Effector memory CD8-positive, alpha-beta T cell (primary cell): ENCODE measurements at places on chromosomes 12 and 14.
A peak's percentile ranks its signal among the peaks of the same experiment; 100 is the strongest.

DNA sequence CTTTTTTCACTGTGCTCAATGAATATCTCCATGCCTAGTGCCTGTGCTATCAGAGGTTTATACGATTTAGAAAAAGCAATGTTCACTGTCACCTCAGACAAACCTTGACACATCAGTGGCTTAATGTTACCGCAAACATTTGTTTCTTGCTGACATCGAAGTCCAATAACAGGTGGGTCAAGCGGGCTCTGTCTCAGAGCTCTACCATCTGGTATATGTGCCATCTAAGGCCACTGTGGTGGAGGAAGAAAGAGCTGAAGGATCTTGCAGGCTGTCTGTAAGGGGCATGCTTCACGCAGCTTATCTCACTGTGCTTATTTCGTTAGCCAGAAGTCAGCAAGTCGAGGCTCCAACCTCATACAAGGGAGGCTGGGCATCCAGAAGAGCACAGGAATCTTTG, 189.5 kb upstream of the NTF3 start:
- no peak for DNase-seq

DNA sequence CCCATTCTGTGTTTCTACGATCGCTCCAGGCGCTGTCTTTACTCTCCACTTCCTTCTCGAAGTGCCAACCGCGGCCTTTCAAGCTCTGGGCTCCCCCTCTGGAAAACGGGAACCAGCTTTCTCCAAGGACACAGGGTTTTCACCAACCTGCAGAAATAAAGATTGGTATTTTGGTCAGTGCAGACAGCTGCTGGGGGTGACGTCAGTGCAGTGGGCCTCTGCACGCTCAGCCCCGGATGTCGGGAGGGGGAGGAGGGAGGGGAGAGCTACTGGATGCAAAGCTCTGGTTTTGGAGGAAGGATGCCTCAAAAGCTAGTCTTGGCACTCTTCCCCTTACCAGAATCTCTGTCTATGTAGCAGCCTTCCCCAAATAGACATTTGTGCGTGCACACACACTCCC, 19.9 kb downstream of the HRK start:
- DNase-seq: no peak

DNA sequence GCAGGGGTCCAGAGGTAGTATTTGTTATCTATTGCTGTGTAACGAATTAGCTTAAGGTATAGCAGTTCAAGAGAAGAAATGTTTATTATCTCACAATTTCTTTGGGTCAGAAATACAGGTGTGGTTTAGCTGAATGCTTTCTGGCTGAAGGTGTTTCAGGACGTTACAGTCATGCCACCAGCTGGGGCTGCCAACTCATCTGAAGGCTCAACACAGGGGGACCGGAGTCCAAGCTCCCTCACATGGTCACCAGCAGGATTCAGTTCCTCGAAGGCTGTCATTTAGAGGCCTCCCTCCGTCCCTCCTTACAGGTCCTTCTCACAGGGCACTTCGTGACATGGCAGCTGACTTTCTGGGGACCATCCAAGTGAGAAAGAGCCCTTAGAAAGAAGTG, 37.5 kb upstream of the SINHCAF start:
- DNase-seq: no peak

GRCh38 chr14:79552778-79553177, 658.5 kb downstream of the DIO2 start:
- DNase-seq: no peak

GRCh38 chr12:41980390-41980789, 164.3 kb downstream of the GXYLT1 start:
- no peak for DNase-seq

GRCh38 chr12:57223191-57224165, 6.0 kb upstream of the SHMT2 start:
- peak; percentile 63 for DNase-seq

GRCh38 chr14:103730490-103731035, 15.0 kb downstream of the ZFYVE21 start:
- DNase-seq: no peak

GRCh38 chr12:102095677-102096263, 24.1 kb downstream of the NUP37 start:
- DNase-seq: no peak

GRCh38 chr14:81655423-81656314, 122.0 kb upstream of the SEL1L start:
- DNase-seq: no peak

DNA sequence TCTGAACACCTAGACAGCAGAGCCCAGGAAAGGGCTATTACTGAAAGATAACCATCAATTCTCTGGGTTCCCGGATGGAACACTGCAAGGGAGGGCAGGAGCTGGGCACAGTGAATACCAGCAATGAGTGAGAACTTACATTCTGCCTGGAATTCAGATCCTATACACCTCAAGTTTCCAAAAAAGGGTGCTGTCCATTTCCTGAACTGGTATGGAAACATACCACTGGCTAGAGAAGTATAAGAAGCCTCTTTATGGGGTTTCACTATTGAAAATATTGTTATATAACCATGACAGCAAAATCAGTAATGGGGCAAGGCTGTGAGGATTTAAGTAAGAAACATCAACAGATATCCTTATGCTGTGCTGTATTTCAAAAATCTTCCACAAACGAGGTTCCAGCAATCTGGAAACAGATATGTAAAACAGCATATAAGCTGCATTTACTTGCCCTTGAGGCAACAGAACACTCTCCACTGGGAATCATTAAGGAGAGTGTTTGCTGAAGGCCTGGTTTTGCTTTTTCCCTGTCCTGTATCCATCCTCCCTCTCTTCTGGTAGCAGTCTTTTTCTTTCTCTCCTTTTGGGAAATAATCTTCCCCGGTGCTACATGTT, 53.3 kb upstream of the GTF2A1 start:
- DNase-seq: no peak

GRCh38 chr12:50283229-50283923, at the start of gene LIMA1:
Gene LIMA1, minus strand, starts transcription at chr12:50283520. Its CDS starts 34,769 bp downstream, at chr12:50248751.
- DNase-seq: peak; percentile 86

DNA sequence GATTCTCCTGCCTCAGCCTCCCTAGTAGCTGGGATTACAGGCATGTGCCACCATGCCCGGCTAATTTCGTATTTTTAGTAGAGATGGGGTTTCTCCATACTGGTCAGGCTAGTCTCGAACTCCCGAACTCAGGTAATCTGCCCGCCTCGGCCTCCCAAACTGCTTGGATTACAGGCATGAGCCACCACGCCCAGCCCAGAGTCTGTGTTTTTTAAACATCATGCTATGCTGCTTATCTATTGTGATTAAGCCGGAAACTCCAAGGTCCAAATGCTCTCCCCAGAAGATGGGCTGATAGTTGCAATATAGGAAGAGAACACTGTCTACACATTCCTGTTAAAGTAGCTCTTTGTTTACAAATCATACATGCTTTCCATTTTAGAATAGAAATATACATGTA, 30.5 kb upstream of the MAX start:
- DNase-seq: no peak

DNA sequence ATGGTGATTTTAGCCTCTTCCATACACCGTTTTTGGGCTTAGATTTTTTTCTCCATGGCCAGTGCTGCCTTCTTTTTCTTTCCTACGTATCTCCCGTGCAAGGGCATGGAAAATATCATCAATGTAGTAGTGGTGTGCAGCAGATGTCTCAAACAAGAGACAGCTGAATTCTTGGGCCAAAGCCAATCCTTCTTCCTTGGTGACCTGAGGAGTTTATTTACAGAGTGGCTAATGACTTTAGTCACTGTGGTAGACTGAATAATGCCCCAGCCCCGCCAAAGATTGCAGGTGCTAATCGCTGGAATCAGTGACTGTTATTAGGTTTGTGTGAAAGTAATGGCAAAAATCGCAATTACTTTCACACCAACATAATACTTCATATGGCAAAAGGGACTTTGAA, 235.5 kb upstream of the NOS1 start:
- no peak for DNase-seq
